ENCODE measurements at places on chromosomes 2 and 18. TPM values are rescaled to one million over a fixed set of nuclear protein-coding genes. Genes with fewer than 3 reads are reported as not detected.
A peak's percentile ranks its signal among the peaks of the same experiment; 100 is the strongest.

Gene YPEL5
- 45.6 TPM for polyA plus RNA-seq

Gene GPR148
- not detected for polyA plus RNA-seq

Gene SERPINB3
- polyA plus RNA-seq = not detected

DNA sequence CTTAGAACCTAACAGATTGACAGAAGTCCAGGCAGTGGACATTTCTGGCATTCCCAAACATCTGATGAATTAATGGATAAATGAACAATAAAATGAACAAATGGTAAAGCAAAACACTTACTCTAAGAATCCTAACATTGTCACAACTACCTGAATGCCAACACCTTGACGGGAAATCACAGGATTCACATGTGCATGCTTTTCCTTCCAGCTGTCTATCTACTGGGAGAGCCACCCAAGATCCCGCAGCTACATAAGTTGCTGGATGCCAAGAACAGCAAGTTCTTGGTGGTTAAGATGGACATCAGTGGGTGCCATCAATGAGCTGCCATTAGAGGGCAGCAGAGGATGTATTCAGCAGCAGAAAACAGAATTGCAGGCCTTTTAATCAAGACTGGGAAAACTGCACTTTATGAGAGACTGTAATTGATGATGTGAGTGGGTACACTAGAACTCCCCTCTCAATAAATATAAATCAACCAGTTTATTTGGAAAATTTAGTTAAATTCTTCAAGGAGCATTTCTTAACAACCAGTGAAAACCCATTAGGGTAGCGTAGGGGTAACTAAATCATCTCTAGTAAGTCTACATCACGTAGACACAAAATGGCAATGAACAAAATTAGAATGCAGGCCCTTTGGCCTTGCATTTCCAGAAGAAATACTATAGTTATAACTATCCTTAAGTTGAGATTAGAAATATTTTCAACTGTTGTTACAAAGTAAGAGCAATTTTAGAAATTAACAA lies 45.6 kb downstream of the SESTD1 start:
- DNase-seq = peak; percentile 33

DNA sequence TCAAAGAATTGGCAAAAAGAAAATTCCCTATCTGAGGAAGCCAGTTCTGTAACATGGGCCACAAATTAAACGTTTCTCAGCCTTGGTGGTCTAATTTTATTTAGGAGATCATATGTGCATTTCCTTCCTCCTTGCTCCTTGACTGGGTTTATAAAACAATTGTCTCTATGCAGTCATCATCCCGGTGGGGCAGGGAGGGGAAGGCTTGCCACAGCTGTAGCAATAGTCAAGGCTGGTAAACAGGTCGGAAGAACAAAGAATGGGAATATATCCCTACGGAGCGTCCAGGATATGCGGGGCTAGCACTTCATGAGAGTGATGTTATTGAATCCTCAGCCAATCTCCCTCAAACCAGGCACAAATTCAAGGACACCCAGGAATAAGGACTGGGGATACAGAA lies 143.8 kb downstream of the RNF152 start:
- DNase-seq = no peak

DNA sequence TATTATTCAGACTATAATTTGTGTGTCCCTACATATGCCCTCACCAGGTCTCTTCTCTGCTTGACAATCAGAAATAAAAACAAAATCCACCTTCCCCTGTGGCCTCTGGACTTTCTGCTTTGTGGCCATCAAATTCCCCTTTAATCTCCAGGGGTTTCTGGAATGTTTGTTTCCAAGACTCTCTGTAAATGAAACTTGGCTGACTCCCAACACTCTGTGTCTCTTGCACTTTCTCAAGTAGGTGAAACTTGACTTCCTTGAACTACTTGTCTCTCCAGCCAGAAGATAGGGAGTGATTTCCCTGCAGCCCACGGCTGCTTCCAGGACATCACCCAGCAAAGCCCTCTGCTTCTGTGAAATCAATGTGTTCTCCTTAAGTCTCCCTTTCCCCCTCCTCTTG lies 54.1 kb upstream of the AQP4 start:
- no peak for DNase-seq

- DNase-seq = peak; percentile 88
These were observed 187.5 kb downstream of the TWIST2 start for GRCh38 chr2:239035361-239035814.

GRCh38 chr2:134167015-134167414 lies 86.9 kb upstream of the MGAT5 start:
- DNase-seq = no peak

GRCh38 chr18:63293935-63294334 lies 25.6 kb downstream of the BCL2 start:
- DNase-seq = no peak

- DNase-seq = no peak
These were observed 163.9 kb downstream of the LDLRAD4 start for GRCh38 chr18:13382366-13382953.

DNA sequence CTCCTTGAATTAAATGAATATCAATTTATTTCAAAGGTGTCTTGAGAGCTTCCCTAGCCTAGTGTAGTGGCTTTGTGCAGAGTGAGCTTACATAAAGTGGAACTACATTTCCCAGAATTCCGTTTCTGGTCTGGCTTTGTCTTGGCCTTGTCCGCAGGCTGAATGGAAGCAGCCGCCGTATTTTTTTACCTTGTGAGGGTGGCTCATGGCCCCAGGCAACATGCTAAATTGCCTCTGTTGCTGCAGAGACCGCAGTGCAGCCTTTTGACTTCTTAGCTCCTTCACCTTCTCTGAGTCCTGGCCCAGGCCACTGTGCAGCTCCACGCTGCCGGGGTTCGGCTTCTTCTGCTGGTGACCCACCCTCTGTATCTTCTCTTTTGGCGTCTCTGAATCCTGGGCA lies 114.8 kb upstream of the SLC38A11 start:
- no peak for DNase-seq

- peak; percentile 29 for DNase-seq
These were observed 1.1 kb upstream of the PGAP1 start for GRCh38 chr2:196927376-196928225.
